ENCODE measurements at places on chromosomes 16 and 17.

DNA sequence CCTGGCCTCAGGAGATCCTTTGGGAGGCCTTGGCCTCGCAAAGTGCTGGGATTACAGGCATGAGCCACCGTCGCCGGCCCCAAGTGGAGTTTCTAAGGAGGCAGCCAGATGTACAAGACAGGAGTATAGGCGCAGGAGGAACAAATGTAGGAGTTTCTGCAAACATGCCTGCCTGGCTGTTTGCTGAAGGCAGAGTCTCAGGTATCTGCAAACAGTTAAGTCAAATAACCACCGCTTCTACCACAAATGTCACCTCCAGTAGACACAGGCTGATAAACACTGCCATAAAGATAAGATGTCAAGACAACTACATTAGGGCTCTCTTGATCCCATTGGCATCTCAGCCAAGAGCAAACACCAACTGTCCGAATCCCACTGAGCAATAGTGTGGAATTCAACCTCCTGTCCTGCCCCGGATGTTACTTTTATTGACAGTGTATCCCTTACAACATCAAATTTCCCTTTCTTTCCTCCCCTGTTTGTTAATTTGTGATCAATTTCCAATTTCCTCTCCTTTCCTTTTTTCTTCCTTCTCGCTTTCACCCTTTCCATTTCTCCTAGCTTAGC, 5.6 kb upstream of the COG1 start:
- no peak for DNase-seq

- no peak for DNase-seq
Observed at GRCh38 chr17:75078284-75079022, 9.3 kb upstream of the SLC16A5 start.

- DNase-seq = no peak
Observed at GRCh38 chr16:17233318-17234002, 237.3 kb downstream of the XYLT1 start.

DNA sequence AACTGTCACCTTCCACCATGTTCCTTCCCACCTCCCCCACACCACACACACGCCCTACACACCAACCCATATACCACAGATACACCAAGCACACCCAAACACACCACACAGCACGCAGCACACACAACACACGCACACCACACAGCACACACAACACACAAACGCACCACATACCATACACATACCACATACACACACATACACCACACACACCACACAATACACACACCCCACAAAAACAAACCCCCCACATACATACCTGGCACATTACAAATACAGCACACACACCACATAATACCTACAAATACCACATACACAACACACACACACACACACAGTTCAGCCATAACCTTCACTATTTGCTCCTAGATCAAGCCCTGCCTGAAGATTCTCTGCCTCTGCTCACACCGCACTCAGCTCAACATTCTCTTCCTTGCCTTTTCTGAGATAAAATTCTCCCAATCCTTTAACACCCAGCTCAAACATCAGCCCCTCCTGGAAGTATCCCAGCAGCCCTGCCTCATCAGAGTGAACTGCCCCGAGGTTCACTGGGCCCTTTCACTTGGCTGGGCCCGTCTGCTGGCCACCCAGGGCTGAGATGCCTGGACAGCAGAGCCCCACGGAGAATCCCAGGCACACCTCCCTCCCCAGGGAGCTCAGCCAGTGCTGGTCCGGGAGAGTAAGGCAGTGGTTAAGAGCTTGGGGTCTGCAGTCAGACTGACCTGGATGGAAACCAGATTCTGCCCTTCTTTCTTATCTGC, 31.9 kb upstream of the CPNE2 start:
- DNase-seq = no peak

DNA sequence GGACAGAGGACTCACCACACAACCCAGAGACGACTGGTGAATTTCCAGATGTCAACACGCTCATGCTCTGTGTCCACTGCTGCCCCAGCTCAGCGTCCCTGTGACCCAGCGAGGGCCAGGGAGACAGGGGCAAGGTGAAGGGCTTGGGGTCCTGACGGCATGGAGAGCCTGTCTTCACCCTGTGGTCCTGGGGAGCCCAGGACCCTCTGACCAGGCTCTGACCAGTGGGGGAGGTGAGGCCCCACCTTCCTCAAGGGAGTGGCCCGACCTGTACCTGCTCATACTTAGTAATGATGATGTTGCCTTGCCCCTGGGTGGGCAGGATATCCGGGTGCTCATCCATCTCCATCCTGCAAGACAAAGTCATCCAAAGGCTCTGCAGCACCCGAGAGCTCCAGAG, 39.8 kb downstream of the TNFRSF13B start:
- DNase-seq = no peak

DNA sequence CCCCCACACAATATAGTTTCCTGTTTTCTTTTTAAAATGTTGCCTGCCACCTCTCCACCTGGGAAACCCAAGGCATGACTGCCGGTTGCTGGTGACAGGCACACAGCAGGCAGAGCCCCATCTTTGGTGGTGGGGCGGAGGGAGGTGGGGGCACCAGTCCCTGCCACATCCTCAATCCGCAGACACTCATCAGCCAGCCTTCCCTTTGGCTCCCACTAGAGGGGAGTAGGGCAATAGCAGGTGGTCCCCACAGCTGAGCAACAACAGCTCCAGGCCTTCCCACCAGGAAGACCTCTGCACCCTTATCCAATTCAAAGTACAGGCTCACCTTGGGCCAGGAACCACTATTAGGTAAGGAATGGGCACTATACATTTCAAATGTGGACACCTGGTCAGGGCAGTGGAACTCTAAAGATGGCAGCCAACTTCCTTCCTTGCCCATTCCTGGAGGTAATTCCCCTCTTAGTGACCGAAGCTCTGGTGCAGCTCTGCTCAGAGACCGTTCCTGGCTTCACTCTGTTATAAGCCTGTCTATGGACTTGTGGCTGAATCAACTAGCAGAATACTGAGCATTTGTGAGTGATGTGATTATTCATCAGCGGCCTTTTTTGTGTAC, 13.9 kb downstream of the RECQL5 start:
- DNase-seq = no peak

DNA sequence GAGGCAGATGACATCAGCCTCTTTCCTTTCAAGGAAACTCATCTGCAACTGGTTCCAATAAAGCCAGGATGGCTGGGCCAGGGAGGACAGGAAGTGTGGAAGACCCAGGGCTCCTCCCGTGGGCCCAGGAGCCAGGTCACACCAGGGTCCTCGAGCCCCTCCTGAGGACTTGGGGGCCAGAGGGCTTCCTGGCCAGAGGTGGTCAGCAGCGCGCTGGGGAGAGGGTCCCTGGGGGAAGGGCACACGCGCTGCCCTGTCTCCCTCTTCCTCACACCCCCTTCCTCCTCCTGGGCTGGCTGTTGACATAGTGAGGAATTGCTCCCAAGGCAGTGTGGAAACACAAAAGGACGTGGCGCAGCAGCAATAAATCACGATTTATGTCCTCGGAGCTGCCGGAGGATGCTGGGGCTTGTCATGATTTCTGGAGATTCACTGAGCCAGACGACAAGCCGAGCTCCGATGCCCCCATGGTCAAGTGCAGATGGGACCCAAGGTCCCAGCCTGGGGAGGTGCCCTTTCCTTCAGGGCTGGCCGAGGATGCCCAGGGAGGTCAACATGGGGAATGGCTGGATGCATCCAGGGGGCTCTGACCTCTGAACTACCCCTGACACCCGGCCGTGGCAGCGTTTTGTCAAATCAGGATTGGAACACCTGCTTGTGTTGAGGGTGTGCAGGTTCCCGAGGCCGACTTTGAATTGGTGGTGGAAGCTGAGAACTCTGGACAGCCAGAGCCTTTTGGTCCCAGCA, 152.6 kb downstream of the IRF8 start:
- DNase-seq = no peak
